RWPE2 (cell line): ENCODE measurements at places on chromosomes 13 and 19.

GRCh38 chr13:44040070-44040817 lies 160.5 kb downstream of the LACC1 start:
- no peak overlapping the region for H3K4me3 ChIP-seq
- H3K4me1 ChIP-seq, result peaks cover 12% of the 10 kb centered on the region
- DNase-seq, result no peak
- peak overlapping the region; percentile 9 for H3K27ac ChIP-seq
- H3K36me3 ChIP-seq, result no peaks in the 10 kb centered on the region
- H3K27me3 ChIP-seq, result no peaks in the 10 kb centered on the region

DNA sequence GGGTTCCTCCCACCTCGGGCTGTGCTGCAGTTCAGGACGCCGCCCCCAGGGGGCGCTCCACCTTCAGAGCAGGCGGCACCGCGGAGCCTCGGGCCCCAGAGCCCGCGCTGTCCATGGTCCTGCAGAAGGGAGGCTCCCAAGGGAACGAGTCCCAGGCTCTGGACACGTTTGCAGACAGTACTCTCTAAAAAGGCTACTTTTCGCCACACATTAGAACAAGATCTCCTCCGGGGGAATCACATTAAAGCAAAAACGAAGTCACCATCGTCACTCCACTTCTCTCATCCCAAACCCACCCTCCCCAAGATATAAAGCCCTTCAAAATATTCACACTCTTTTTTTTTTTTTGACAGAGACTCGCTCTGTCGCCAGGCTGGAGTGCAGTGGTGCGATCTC lies 4.6 kb upstream of the SIGLEC10 start:
- peaks cover 5% of the 10 kb centered on the region for H3K27me3 ChIP-seq
- no peak overlapping the region for H3K4me3 ChIP-seq
- no peaks in the 10 kb centered on the region for H3K36me3 ChIP-seq
- no peak for DNase-seq
- no peaks in the 10 kb centered on the region for H3K4me1 ChIP-seq

- no peaks in the 10 kb centered on the region for H3K36me3 ChIP-seq
- H3K4me1 ChIP-seq, result no peaks in the 10 kb centered on the region
- H3K27ac ChIP-seq, result no peak overlapping the region
- H3K4me3 ChIP-seq, result no peak overlapping the region
- peaks cover 11% of the 10 kb centered on the region for H3K27me3 ChIP-seq
Observed at GRCh38 chr13:78680576-78681350, 21.8 kb upstream of the OBI1 start.

DNA sequence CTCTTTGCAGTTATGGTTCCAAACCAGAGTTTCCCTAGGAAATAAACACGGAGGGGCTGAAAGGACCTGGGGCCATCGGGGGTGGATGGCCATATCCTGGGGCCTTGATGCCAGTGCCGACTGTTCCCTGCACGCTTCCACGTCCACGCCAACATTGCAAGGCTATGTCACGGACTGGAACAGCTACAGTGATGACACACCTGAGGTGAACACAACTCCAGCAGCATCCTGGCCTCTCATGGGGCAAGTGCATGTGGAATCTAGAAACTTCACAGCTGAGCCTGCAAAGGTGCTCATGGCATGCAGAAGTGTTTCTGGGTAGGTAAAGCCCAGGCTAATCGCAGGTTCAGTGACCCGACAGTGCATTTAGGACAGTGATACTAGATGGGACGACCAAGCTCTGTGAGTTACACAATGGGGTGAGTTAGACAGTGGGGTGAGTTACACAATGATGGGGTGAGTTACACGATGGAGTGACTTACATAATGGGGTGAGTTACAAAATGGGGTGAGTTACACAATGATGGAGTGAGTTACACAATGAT lies 52.0 kb upstream of the GAS6 start:
- no peak for DNase-seq
- H3K4me3 ChIP-seq, result no peak overlapping the region
- no peaks in the 10 kb centered on the region for H3K4me1 ChIP-seq
- no peaks in the 10 kb centered on the region for H3K36me3 ChIP-seq
- H3K27me3 ChIP-seq, result no peaks in the 10 kb centered on the region
- H3K27ac ChIP-seq, result peak overlapping the region; percentile 97
